ENCODE measurements at places on chromosomes 7 and 10.

- DNase-seq, result no peak
Measured at GRCh38 chr10:35192645-35193249, 66.1 kb downstream of the CREM start.

DNA sequence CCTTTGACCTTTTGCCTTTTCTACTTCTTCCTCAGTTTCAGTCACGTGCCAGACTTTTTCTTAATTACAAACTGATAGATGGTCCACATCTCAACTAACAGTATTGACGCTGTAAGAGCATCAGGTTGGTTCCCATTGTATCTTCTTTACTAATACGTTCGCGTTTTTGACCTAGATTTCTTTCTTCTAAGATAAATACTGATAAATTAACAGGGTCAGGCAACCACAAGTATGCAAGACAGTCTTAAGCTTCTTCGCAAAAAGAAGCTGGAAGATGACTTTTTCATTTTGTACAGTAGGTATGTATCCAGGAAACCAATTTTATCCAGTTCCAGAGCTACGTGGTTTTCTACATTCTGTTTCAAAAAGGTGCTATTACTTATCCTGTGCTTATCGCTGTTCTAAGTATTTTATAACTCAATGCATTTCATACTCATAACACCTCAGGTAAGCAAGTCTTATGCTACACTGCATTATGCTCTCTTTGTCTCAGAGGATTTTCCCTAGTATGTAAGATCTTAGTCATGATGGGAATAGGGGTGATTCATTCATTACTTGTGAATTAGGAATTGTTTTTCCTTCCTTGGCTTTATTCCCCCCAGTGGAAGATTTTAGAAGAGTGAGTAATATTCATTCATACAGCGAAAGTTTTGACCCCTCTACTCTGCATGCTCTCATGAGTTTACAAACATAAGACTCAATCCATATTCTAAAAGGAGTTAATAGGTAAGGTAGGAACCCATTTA, 955 bp downstream of the DUS4L start:
- DNase-seq, result no peak

DNA sequence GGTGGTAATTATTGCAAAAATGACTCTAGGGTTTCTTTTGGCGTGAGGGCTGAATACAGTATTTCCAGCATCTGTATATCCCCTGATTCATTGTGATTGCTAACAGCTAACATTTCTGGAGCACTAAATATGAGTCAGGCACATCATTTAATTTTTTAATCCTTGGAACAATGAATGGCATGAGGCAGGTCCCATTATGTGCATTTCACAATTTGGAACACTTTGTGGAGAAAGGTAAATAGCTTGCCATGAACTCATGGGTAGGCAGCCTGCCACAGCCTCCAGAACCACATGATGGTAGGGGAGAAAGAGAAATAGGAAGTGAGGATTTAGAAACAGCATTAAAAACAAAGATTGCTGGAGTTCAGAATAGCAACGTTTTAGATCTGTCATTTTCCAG, 1.7 kb downstream of the NPTX2 start:
- no peak for DNase-seq

GRCh38 chr7:107501593-107501992, 31.7 kb downstream of the GPR22 start:
- peak; percentile 31 for DNase-seq

- DNase-seq, result no peak
Measured at GRCh38 chr7:44141221-44141850, at the start of gene MYL7. TSS of gene MYL7 (minus strand) at chr7:44141332. CDS start at chr7:44141305, 27 bp downstream.

DNA sequence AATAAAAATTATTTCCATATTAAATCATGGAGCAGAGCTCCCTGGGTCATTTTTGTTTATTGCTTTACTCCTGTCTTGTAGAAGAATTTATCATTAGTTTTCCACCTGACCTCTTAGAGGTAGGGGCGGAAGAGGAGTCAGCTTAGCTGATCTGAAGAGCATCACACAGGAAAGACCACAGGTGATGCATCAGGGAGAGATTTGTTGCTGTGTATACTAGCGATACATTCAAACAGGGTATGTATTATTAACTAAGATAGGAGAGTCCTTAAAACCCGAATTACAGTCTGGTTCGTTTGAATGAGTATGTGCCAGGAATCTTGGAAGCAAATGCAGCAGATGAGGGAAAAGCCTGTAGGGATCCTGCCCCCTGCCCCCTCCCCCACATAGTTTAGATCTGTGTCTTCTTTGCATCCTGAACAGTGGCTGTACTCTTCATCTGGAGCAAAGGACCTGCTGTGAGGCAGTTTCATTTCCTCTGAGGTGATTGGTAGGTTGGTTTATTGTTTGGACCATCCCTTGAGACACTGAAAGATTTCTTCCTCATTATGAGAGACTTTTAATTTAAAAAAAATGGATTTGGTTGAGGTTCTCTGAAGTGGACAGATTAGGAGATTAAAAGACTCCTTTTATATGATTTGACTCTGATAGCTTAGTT, 177.0 kb downstream of the SND1 start:
- no peak for DNase-seq

DNA sequence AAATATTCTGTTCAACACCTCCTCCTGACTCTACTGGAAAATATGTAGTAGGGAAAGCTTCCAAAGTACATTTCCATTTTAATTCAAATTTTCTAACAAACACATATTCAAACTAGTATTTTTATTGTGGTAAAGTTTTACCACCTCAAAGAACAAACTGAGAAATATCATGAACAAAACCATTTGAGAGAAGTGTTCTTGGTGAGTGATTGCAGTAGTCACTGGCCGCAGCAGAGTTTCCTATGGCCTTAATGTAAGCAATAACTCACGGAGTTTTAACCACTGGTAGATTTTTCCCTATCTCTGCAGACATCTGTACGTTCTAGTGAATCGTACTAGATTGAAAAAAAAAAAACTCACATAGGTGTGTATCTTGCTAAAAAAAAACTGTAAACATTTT, 487.0 kb upstream of the FZD8 start:
- no peak for DNase-seq

DNA sequence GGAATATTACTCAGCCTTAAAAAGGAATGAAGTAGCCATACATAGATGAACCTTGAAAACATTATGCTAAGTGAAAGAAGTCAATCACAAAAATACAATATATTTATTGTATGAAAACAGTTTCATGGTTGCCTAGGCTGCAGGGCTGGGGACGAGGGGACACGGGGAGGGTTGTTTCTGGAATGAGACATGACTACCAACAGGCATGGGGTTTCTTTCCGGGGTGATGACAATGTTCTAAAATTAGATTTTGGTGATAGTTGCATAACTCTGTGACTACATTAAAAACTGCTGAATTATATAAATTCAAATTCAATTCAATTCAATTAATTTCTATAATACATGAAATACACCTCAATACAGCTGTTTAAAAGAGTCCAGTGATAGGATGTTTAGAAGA, 88.0 kb downstream of the ARHGAP22 start:
- DNase-seq, result no peak

DNA sequence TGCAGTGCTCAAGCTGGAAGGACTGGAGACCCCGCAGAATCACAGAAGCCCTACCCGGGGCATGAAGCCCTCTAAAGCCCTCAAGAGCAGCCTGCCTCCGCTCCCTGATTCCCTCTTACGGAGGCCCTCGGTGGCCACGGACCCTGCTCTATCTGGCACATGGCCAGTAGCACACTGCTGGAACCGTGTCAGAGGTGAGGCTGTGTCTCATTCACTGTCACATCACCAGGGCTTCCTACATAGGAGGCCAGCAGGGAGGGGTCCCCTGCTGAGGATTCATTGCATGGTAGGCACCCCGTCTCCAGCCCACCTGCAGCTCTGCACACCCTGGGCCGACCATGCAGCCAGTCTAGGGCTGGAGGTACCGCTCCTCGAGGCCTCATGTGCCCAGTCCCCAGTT, 259.2 kb downstream of the TNS3 start:
- no peak for DNase-seq

DNA sequence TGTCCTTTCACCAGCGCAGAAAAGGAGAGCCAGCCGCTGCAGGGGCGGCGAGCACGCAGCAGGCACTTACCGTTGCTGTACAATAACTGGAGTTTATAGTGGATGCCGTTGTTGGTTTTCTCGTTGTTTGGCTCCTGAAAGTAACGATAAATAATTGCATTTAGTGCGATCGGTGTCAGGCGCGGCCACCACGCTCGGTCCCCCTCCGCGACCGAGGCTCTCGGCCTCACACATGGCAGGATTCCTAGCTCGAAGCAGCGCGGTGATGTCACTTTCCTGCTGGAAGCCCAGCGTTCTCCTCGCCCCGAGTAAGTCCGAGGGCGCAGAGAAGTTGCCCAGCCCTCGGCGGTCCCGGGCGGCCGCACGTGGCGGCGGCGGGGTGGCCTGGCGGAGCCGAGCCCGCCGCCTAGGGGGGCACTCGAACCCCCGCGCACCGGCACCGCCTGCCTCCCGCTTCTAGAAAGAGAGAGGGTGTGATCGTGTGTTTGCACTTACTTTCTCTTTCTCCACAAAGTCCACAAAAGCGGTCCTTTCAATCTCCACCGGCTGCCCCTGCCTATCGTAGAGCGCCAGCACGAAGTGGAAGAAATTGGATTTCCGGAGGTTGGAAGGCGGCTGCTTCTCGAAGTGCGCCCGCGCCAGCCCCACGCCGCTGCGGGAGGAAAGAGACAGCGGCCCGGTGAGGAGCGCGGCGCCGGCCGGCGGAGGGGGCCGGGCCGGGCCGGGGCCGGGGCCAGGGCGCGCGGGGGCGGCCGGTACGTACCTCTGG, 1.0 kb downstream of the EBF3 start:
- no peak for DNase-seq

GRCh38 chr10:28872587-28873165, 195.4 kb downstream of the BAMBI start:
- no peak for DNase-seq

DNA sequence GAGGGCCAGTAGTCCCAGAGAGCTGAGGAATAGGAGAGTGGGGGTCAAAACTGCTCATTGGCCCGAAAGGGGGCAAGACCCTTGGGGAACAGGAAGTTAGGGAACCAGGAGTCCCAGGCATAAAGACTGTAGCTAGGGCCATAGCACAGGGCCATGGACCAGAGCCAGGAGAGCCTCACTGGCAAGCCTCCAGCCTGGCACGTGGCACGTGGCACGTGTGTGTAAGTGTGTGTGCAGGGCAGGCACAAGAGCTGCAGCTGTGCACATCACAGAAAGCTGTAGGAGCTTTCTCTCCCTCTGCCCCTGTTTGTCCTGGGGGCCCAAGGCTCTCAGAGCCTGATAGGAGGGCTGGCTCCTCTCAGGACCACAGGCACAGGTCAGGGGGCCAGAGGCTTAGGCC, 47.8 kb upstream of the SLF2 start:
- no peak for DNase-seq

DNA sequence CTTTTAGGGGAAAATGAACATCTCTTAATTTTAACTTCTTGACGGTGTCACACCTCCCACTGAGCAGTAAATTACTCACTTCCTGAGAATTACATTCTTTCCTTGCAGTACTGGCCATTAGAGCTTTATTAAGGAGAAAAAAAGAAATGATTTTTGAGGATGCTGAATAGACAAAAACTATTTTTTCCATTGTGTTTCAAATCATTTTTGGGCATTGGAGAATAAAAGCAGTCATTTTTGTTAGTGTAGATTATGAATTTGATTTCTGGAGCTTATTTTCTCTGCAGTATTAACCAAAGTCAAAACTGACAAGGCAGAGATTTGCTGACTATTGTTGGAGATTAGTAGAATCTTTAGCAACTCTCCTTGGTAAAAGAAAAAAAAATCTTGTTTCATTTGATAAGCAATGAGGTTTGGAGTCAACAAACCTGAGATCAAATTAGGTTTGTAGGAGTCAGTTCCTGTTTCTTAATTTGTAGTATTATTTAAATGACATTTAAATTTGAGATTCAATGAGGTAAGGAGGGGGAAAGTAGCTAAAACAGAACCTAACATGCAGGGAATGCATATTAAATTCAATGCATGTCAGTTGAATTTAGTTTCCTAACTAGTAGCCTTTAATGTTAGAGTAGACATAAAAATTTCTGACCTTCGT, 70.6 kb downstream of the AP3M1 start:
- no peak for DNase-seq

GRCh38 chr7:36994456-36995112, 270.3 kb upstream of the AOAH start:
- DNase-seq, result no peak

DNA sequence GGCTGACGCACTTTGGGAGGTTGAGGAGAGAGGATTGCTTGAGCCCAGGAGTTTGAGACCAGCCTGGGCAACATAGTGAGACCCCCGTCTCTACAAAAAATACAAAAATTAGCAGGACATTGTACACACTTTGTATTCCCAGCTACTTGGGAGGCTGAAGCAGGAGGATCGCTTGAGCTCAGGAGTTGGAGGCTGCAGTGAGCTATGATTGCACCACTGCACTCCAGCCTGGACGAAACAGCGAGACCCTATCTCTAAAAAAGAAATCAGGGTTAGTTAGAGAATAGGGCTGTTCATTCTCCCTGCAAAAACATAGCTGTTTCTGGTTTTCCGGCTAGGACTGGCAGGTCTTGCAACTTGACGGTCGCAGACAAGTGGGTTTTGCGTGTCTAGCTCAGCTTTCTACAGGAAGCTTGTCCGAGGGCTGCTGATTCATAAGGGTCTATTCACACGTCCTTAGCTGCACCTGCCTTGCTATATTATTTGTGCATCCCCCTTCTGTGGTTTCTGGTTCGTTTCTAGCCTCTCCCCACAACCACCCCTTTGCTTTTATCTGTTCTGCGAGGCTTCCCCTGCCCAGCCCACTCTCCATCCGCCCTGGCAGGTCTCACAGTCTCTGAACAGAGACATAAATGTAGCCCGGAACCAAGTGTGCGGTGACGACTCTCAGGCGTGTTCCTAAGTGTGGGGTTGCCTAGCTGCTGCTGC, 10.7 kb downstream of the AMZ1 start:
- no peak for DNase-seq

DNA sequence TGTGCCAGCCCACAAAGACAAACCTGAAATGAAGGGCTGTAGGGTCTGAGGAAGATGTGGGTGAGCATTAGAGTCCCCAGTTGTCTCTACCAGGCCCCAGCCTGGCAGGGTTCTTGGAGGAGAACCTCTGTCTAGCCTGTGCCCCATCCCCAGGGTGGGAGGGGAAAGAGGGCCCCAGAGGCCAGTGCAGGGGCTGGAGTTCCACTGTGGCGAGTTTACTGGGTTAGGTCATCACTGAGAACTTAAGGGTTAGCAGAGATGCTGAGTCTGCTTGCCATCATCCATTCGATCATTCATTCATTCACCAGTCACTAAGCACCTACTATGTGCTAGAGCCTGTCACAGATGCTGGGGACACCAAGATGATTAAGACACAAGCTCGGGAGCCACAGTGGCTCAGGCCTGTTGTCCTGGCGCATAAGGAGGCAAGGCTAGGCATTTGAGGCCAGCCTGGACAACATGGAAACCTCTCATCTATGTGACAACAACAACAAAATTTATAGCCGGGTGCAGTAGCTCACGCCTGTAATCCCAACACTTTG, 2.6 kb downstream of the ANKRD2 start:
- no peak for DNase-seq

- no peak for DNase-seq
Measured at GRCh38 chr10:12344375-12345110, 4.8 kb upstream of the CAMK1D start.

DNA sequence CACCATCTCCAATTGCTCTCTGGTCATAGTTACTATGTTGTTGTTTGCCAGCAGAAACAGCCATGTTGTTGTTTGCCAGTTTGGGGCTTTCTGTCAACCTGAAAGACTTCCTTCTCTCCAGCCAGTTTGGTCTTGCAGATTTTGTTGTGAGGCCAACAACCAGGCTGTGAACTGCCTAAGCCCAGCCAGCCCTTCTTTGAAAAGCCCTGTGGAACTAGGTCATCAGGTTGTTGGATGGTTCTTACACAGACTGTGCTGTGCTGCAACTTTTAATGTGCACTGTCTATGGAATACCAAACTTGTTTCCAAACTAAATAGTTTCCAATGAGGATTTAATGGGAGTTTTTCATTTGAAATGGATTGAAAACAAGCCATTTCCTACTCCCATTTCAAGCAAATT, 592.7 kb upstream of the GALNT17 start:
- no peak for DNase-seq

- DNase-seq, result peak; percentile 10
Measured at GRCh38 chr10:119652361-119652730, 1.2 kb downstream of the BAG3 start.
